ENCODE measurements at places on chromosomes 5 and 9. TPM values are rescaled to one million over a fixed set of nuclear protein-coding genes. Genes with fewer than 3 reads are reported as not detected.

GRCh38 chr5:143440448-143441115, 37.1 kb upstream of the NR3C1 start:
- peaks cover under 1% of the 10 kb centered on the region for H3K4me1 ChIP-seq
- DNase-seq: no peak
- H3K27me3 ChIP-seq: no peaks in the 10 kb centered on the region
- no peaks in the 10 kb centered on the region for H3K36me3 ChIP-seq

The PCDHGA4 gene
- 0.21 TPM for polyA plus RNA-seq

DNA sequence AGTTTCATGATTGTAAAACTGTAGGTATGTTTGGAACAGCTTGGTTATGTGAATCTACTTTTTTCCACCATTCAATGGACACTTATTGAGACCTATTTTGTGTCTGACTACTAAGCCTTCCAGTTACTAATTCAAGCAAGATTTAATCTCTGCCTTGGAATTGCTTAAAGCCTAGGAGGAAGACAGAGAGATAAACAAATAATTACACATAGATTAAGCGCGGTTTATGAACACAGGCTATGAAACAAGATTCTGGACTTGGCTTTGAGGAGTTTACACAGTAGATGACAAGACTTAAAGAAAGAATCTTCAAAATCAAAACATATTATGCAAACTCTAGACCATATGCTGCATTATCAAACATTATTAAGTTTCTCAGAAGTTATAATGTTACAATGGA, 340.4 kb downstream of the RASEF start:
- H3K4me1 ChIP-seq: no peaks in the 10 kb centered on the region
- no peak overlapping the region for H3K4me3 ChIP-seq
- no peaks in the 10 kb centered on the region for H3K36me3 ChIP-seq
- no peak overlapping the region for H3K27ac ChIP-seq
- DNase-seq: no peak
- H3K27me3 ChIP-seq: no peaks in the 10 kb centered on the region

GRCh38 chr9:129610473-129611306, 10.2 kb downstream of the C9orf50 start:
- peaks cover 30% of the 10 kb centered on the region for H3K4me1 ChIP-seq
- peak; percentile 72 for DNase-seq
- H3K36me3 ChIP-seq: no peaks in the 10 kb centered on the region
- H3K27me3 ChIP-seq: no peaks in the 10 kb centered on the region

DNA sequence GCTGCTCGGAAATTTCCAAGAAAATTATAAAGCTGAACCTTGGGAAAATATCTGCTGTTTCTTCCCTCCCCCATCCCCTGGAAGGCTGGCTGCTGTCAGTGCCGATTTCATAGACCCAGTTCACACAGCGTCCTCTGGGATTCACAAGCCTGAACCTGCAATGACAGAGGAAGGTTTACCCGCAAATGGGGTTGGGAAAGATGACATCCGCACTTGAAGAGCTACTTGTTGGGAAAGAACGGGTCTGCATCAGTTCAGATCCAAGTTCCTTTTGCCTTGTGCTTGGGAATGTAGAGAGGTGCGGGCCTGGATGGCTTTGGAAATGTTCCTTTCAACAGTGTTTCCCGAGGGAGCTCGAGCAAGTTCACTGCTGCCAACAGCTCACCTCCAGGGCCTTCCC, 13.9 kb downstream of the PCDH12 start:
- peaks cover 6% of the 10 kb centered on the region for H3K36me3 ChIP-seq
- peaks cover 14% of the 10 kb centered on the region for H3K4me1 ChIP-seq
- H3K27me3 ChIP-seq: no peaks in the 10 kb centered on the region
- H3K4me3 ChIP-seq: no peak overlapping the region
- no peak for DNase-seq

- H3K27me3 ChIP-seq: no peaks in the 10 kb centered on the region
- DNase-seq: no peak
- no peaks in the 10 kb centered on the region for H3K36me3 ChIP-seq
- no peak overlapping the region for H3K4me3 ChIP-seq
- no peaks in the 10 kb centered on the region for H3K4me1 ChIP-seq
Observed at GRCh38 chr9:99870126-99870525, 36.3 kb upstream of the STX17 start.

GRCh38 chr5:119439140-119439631, 13.1 kb upstream of the HSD17B4 start:
- no peaks in the 10 kb centered on the region for H3K27me3 ChIP-seq
- no peaks in the 10 kb centered on the region for H3K4me1 ChIP-seq
- peak overlapping the region; percentile 25 for H3K27ac ChIP-seq
- peak; percentile 62 for DNase-seq
- no peak overlapping the region for H3K4me3 ChIP-seq

All from liver (tissue), 10 donors.